Fibroblast of skin of right biceps (primary cell): ENCODE measurements at places on chromosomes 13 and 19.

- DNase-seq = no peak
These were observed 5.6 kb downstream of the KLF16 start for GRCh38 chr19:1857648-1858326.

DNA sequence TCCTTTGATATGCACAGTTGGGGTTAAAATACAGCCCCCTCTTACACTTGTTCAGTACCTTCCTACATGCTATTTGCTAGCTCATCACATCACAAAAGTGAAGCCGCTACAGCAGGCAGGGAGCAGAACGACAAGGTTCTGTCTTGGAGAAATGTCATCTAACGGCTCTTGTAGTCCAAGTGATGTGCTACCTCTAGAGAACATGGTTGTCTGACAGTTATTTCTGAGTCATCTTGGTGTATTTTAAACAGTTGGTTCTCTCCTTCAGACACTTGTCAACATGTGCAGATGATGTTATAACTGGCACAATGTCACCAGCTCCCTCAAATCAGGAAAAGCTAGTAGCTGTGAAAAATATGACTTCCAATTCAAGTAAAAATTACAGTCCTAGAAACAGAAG, 865.0 kb downstream of the PCDH9 start:
- DNase-seq = no peak

DNA sequence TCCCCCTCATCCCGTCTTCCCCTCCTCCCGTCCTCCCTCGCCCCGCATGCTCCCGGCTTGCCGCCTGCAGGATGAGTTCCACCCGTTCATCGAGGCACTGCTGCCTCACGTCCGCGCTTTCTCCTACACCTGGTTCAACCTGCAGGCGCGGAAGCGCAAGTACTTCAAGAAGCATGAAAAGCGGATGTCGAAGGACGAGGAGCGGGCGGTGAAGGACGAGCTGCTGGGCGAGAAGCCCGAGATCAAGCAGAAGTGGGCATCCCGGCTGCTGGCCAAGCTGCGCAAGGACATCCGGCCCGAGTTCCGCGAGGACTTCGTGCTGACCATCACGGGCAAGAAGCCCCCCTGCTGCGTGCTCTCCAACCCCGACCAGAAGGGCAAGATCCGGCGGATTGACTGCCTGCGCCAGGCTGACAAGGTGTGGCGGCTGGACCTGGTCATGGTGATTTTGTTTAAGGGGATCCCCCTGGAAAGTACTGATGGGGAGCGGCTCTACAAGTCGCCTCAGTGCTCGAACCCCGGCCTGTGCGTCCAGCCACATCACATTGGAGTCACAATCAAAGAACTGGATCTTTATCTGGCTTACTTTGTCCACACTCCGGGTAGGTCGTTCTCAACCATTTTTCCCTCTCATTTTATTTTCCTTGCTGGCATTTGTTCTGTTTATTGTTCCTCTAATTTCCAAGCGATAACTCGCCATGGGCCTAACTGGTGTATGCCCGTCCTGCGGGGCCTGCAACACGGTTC, 29.8 kb downstream of the NFIX start:
- no peak for DNase-seq

GRCh38 chr19:10193790-10194499, 808 bp downstream of the DNMT1 start:
- DNase-seq = peak; percentile 64

- no peak for DNase-seq
These were observed 696.6 kb downstream of the LIG4 start for GRCh38 chr13:107518780-107519179.
